ENCODE measurements at places on chromosomes 11 and 22. TPM values are rescaled to one million over a fixed set of nuclear protein-coding genes. Genes with fewer than 3 reads are reported as not detected.

The MYEOV gene
- not detected for total RNA-seq

DNA sequence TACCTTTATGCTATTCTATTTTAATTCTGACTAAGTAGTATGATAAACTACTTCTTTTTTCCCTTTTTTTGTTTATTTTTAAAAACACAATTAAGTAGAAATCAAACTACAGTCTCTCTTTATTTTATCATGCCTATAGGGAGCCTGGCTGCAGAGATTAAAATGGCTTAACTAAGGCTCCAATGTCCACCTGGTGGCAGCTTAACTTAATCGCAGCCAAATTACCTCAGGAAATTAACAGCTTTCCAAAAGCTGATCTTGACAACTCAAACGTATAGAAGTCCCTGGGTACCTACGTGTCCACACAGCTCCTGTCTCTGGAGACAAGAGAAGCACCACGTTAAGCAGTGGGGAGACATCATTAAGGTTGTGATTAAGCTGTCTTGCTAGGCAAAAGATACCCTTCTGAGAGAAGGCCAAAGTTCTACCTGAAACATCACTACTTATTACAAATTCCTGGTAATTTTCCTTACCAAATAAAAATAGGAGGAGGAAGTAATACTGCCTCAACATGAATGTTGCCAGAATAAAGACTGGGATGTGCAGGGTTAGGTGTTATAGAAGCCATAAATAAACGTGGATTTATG, 63.2 kb upstream of the SNX19 start:
- no peaks in the 10 kb centered on the region for H3K4me1 ChIP-seq
- no peaks in the 10 kb centered on the region for H3K36me3 ChIP-seq
- H3K27ac ChIP-seq: no peak overlapping the region

DNA sequence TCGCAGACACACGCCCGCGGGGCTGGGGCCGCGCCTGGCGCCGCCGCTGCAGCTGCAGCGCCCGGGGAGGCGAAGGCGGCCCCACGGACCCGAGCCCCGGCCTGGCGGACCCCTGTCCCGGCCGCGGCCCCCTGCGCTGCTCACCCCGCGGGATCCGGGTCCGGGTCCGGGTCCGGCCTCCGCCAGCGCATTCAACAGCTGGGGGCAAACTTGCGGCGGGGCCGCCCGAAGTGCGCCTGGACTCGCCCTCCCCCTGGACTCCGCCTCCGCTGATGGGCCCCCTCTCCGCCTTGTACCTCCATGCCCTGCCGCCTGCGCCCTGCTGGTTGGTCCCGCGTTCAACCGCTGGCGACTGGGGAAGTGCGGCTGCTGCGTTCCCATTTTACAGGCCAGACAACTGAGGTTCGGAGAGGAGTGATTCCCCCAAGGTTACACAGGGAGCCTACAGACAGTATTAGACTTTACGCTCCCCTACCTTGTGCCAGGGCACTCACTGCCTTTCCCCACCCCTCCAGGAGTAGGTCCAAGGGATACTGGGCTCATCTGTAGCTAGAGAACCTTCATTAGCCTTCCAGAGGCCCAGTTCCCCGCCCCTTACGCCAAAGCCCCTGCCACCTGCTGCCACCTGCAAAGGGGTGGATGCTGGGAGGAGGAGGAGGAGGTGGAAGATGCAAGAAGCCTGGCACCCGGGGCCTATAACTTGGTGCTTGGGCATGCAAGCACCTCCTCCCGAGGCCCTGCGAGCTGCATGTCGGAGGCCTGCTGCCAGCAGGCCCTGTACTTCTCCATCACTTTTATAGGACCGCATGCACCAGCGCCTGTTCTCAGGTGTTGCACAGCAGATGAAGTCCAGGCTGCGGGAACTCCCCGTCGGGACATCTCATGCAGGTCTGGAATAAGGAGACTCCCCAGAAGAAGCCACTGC, 694 bp upstream of the ELFN2 start:
- H3K4me3 ChIP-seq: peak overlapping the region; percentile 14
- H3K27me3 ChIP-seq: peaks cover 42% of the 10 kb centered on the region
- no peak for DNase-seq
- no peak overlapping the region for H3K27ac ChIP-seq

- peaks cover 54% of the 10 kb centered on the region for H3K4me1 ChIP-seq
- H3K4me3 ChIP-seq: no peak overlapping the region
- no peak overlapping the region for H3K27ac ChIP-seq
- no peaks in the 10 kb centered on the region for H3K27me3 ChIP-seq
Measured at GRCh38 chr11:122664188-122664587, 8.7 kb downstream of the UBASH3B start.

- H3K4me3 ChIP-seq: no peak overlapping the region
- H3K27ac ChIP-seq: no peak overlapping the region
- peaks cover 2% of the 10 kb centered on the region for H3K4me1 ChIP-seq
- H3K36me3 ChIP-seq: no peaks in the 10 kb centered on the region
Measured at GRCh38 chr11:122404571-122404970, 251.0 kb upstream of the UBASH3B start.

DNA sequence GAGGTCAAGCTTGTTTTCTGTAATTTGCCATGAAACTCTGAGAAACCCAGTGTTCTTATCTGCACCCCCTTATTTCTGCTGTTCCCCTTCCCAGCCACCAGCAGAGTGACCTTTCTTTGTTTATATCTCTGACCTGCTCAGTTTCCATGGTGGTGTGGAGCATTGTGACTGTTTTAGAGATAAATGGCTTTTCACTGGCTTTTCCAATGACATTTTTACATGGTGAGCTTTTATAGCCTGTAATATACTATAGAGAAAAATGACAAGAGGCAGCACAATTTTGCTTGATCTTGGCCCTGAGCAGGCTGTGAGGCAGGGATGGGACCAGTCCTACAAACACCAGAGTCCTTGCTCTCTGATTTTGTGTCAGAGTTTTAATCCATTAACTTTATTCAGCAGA, 233.9 kb downstream of the FAT3 start:
- H3K27ac ChIP-seq: no peak overlapping the region
- no peaks in the 10 kb centered on the region for H3K27me3 ChIP-seq
- no peaks in the 10 kb centered on the region for H3K4me1 ChIP-seq
- H3K4me3 ChIP-seq: no peak overlapping the region

The OR8G1 gene
- not detected for total RNA-seq

DNA sequence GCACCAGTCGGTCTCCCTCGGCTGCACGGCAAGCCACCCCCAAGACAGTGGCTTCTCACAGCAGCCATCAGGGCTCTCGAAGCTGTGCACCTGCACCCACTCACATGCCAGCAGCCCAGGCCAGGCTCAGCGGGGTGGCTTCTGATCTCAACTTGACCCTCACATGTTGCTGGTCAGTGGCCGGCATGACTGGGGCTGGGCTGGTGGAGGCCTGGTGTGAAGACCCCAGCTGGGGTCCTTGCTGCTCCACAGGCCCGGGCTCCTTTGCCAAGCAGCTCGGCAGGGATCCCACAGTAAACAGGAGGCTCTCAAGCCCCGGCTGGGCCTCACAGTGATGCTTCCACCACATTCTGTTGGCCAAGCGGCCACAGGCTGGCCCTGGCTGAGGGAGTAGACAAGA, 128.2 kb downstream of the BRD1 start:
- no peak overlapping the region for H3K4me3 ChIP-seq
- H3K27me3 ChIP-seq: peaks cover 3% of the 10 kb centered on the region
- H3K27ac ChIP-seq: no peak overlapping the region
- H3K36me3 ChIP-seq: peaks cover 2% of the 10 kb centered on the region

DNA sequence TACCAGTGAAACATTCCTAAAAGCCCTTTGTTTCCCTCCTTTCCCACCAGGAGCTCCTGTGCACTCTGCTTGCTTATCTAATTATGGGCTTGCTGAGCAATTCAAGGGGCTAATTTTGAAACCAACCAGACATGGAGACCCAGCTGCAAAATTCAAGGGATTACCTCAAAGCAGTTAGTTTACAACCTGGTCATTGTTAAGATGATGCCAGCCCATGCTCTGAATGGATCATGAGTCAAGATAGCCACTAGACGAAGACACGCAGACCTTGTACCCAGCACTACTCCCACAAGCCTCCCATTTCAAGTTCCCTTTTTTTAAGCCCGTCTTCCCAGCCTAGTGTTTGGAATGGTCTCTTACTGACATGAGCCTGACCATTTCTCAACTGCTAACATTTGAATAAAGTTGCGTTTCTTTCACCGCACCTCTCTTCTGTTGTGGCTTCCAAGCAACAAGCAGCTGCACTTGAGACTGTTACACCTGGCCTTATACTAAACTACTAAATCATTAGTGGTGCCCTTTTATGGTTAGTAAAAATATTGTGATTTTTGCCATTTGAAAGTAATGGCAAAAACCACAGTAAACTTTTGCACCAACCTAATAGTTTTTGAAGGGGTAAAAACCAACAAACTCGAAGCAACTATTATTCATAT, 315.3 kb upstream of the LUZP2 start:
- H3K27ac ChIP-seq: no peak overlapping the region
- no peak for DNase-seq
- H3K4me3 ChIP-seq: no peak overlapping the region
- H3K27me3 ChIP-seq: no peaks in the 10 kb centered on the region
- no peaks in the 10 kb centered on the region for H3K36me3 ChIP-seq
- no peaks in the 10 kb centered on the region for H3K4me1 ChIP-seq
